ENCODE measurements at places on chromosomes 13 and 19.
A peak's percentile ranks its signal among the peaks of the same experiment; 100 is the strongest.

DNA sequence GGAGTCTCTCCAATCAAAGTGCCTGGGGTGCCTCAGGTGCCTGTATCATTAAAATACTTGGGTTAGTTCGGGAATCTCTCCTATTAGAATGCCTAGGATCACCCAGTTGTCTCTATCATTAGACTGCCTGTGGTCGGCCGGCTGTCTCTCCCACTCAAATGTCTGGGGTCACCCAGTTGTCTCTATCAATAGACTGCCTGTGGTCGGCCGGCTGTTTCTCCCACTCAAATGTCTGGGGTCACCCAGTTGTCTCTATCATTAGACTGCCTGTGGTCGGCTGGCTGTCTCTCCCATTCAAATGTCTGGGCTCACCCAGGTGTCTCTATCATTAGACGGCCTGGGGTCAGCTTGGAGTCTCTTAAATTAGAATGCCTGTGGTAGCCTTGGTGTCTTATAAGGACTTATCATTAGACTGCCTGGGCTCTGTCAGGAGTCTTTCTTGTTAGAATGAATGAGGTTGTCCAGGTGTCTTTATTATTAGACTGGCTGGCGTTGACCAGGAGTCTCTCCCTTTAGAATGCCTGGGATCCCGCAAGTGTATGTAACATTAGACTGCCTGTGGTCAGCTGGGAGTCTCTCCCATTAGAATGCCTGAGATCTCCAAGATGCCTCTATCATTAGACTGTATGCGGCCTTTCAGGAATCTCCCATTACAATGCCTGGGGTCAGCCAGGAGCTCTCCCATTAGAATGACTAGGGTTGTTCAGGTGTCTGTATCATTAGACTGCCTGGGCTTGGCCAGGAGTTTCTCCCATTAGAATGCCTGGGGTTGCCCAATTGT lies 1555.5 kb downstream of the UQCRFS1 start:
- DNase-seq, result no peak

GRCh38 chr19:20078581-20079031 lies 806 bp downstream of the ZNF90 start:
- DNase-seq, result peak; percentile 46

DNA sequence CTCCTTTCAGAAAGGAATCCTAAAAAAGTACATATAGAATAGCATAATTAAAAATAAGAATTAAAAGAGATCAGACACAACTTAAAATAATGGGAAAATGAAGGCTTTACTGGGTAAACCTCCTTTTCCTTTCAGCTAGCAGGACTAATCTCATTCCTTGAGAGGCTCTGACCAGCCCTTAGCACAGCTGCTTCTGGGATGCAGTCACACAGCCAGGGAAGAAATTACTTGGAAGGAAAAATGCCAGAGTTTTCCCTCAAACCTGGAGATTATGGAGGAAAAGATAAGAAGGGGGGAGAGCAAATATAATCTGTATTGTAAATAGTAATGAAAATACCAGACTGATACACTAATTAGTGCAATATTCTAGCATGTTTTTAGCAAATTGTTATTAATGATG lies 91.8 kb downstream of the LRCH1 start:
- DNase-seq, result no peak

- DNase-seq, result no peak
These were observed 14.4 kb downstream of the HAUS8 start for GRCh38 chr19:17060802-17061201.

GRCh38 chr13:23323946-23324709 lies 109.4 kb downstream of the SACS start:
- no peak for DNase-seq

DNA sequence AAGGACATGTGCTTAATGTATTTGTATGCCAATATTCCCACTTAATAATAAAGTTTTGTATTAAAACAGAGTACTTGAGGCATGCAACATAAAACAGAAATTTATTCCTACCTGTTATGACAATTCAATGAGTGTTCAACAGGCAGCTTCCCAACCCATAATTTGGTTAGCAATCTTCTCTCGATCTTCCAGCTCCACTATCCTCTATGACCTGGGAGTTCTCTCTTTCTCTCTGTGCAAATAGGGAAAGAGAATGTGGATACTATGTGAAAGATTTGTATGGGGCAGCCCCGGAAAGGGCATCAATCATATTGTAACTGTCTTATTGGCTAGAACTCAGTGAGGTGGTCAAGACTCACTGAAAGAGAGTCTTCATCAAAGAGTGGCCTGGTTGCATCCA lies 644.9 kb upstream of the PCDH20 start:
- no peak for DNase-seq

DNA sequence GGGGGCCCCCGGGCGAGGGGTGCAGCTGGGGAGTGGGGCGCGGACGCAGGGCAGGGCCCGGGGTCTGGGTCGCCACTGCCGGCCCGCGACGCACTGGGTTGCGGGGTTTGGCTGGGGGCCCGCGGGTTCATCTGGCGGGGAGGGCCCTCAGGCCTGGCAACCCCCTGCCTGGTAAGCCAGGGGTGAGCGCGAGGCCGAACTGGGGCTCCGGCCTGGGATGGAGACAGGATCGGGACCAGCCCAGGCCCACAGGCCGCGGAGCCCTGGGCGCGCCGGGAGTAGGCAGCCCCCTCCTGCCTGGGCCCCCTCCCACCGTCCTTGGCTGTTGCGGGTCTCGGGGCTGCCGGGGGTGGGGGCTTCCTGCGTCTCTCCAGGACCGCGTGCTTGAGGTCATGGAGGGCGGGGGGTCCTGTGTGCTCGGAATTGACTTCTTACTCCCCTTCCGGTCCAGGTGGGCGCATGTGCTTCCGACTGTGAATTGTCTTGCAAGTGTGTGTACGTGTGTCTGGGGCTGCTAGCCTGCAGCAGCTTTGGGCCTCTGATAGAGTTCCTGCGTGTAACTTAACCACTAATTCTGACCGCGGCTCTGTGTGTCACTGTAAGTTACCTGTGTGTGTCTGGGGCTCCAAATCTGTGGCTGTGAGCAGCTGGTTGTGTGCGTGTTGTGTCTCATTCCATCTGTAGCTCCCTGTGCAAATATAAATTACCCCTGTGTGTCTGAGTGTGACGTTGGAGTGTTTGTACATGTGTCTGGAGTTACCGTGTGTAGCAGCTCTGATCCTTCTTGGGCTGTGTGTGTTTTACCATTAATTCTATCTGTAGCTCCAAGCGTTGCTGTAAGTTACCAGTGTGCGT lies 751 bp downstream of the GRAMD1A start:
- DNase-seq, result peak; percentile 38

GRCh38 chr19:17026706-17027534 lies at the start of gene CPAMD8:
TSS of gene CPAMD8 (minus strand) at chr19:17026810. CDS start at chr19:17026642, 168 bp downstream.
- DNase-seq, result peak; percentile 68

DNA sequence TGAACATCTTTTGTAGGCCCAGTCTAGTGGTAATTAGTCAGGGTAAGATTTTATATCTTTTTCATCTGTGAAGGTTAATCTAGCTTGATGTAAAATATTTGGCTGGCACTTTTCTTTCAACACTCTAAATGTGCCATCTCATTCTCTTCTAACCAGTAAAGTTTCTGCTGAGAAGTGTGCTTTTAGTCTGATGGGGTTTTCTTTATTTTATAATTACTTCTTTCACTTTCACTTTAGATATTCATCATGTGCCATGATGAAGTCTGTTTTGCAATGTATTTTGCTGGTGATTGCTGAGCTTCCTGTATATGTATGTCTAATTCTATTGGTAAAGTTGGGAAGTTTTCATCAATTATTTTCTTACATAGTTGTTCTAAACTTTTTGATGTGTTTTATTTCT lies 31.9 kb downstream of the ZNF726 start:
- DNase-seq, result no peak

DNA sequence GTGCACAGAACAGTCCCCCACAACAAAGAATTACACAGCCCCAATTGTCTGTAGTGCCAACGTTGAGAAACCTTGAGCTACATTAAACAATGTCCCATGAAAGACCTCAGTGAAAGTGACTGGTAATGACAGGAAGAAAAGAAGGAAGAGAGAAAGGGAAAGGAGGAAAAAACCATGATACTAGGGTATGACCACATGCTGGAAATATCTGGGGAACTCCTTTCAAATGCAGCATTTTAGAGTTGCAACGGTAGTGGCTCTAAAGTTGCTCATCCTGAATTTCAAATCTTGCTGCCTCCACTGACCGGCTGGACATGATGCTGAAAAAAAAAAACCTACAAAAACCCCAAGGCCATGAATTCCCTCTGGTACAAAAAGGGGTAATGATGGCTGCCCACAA lies 26.5 kb downstream of the FPR3 start:
- no peak for DNase-seq

DNA sequence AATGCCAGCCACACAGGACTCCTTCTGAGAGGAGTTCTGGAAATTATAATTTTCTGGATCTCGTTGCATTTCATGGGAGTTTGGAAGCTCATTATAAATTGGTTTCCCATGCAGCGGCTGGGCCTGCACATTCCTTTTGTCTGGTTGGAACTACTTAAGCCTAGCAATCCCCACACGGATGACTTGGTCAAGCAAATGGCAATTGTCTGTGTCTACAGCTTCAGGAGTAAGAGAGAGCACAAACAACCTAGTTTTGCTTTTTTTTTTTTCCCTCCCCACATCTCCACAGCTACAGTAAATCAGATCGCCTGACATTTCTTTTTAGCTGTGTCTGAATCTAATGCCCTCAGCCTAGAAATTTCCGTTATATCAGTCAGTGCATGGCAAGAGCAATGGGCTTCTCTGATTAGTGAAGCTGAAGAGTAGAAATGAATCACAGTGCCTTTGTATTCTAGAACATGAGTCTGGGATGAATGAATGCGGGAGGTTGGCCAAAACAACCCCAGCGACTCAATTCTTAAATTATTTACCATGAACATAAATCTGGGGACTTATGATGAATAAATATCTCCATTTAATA lies 15.1 kb downstream of the PCDH8 start:
- no peak for DNase-seq

GRCh38 chr13:102484329-102484728 lies 82.5 kb upstream of the FGF14 start:
- DNase-seq, result no peak

GRCh38 chr19:2602391-2603181 lies 99.9 kb downstream of the GNG7 start:
- peak; percentile 54 for DNase-seq

DNA sequence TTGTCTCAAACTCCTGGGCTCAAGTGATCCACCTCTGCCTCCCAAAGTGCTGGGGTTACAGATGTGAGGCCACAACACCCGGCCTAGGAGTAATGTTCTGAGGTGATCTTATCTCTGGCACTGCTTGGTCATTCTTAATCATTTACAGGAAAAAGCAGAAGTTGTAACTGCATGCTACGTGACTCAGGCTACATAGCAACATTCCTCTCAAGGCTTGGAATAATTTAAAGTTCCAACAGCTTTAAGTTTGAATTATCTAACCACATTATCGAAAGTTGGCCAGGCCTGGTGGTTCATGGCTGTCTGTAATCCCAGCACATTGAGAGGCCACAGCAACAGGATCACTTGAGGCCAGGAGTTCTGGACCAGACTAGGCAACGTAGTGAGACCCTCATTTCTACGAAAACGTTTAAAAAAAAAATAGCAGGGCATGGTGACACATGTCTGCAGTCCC lies 3.9 kb upstream of the B9D2 start:
- no peak for DNase-seq

Measured in nephron progenitor cell (in vitro differentiated cells).